ENCODE measurements at places on chromosomes 6 and 20.

DNA sequence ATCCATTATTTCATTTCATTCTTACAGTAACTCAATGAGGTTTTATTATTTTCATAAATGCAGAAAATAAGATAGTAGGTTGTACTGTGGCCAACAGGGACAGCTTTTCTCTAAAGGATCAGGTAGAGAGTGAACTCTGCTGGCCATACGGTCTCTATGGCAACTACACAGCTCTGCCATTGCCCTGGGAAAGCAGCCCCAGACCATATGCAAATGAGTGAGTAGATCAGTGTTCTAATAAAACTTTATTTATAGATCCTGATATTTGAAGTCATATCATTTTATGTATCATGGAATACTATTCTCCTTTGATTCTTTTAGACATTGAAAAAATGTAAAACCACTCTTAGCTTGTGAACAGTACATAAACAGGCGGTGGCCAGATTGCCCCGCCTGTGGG, 192.5 kb upstream of the RREB1 start:
- no peaks in the 10 kb centered on the region for H3K36me3 ChIP-seq
- no peak overlapping the region for H3K4me3 ChIP-seq
- H3K4me1 ChIP-seq = peaks cover 23% of the 10 kb centered on the region
- DNase-seq = no peak

GRCh38 chr6:39313526-39314272, 520 bp downstream of the KCNK17 start:
- H3K4me3 ChIP-seq = peak overlapping the region; percentile 12
- no peak overlapping the region for H3K27ac ChIP-seq
- peaks cover 42% of the 10 kb centered on the region for H3K27me3 ChIP-seq
- H3K4me1 ChIP-seq = no peaks in the 10 kb centered on the region
- no peaks in the 10 kb centered on the region for H3K36me3 ChIP-seq
- DNase-seq = no peak

GRCh38 chr6:33962246-33963027, 158.6 kb upstream of the MLN start:
- no peak overlapping the region for H3K27ac ChIP-seq
- no peak for DNase-seq
- no peaks in the 10 kb centered on the region for H3K36me3 ChIP-seq

- H3K27me3 ChIP-seq = no peaks in the 10 kb centered on the region
- H3K4me1 ChIP-seq = peaks cover 57% of the 10 kb centered on the region
- H3K36me3 ChIP-seq = peaks cover 42% of the 10 kb centered on the region
- peak overlapping the region; percentile 93 for H3K27ac ChIP-seq
- H3K4me3 ChIP-seq = peak overlapping the region; percentile 74
Measured at GRCh38 chr6:111844921-111845320, 28.3 kb downstream of the FYN start.

DNA sequence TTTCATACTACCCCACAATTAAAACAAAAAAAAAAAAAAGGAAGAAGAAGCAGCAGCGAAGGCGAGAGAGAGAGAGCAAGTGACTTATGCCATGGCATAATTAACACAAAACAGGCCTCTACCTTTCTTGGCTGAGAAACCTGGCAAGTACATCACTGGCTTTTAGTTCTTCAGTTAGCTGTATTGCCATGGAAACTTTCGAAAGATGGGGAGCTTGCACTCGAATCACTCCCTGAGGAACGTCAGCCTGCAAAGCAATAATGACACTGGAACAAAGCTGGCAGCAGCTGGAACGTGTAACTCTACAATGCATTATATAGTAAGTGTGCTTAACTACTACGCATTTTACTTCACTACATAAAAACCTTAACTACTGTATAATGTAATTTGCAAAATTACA, 126.1 kb downstream of the ARHGAP18 start:
- DNase-seq = no peak
- no peaks in the 10 kb centered on the region for H3K4me1 ChIP-seq
- H3K27ac ChIP-seq = no peak overlapping the region
- H3K4me3 ChIP-seq = no peak overlapping the region
- H3K36me3 ChIP-seq = peaks cover 6% of the 10 kb centered on the region

DNA sequence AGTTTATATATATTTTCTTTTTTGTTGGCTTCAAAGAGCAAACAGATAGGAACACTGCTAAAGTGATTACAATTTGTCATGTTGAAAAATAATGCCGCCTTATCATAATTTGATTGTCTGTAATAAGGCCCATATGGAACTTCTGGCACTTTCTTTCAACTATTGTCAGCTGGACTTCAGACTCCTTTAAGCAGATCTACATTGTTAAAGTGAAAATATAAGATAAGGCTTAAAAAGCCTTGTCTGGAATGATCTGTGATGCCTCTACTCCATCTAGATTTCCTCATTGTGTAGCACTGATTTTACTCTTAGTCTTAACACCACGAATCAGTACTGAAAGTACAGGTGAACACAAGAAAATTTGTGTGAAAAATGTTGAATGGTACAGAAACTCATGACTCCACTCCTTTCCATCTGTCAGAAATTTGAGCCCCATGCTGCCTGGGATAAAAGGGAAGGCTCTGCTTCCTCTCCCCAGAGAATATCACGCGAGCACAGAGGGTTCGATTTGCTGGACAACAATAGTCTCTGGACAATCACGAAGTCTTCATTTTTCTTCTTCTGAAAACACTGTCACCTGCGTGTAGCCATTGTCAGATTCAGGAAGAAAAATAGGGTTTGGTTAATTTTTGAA, 56.0 kb downstream of the BCAS1 start:
- H3K36me3 ChIP-seq = no peaks in the 10 kb centered on the region
- H3K4me1 ChIP-seq = peaks cover 7% of the 10 kb centered on the region
- no peak overlapping the region for H3K27ac ChIP-seq
- peaks cover 17% of the 10 kb centered on the region for H3K27me3 ChIP-seq
- H3K4me3 ChIP-seq = no peak overlapping the region
- DNase-seq = no peak

GRCh38 chr6:21508753-21509152, 84.8 kb upstream of the SOX4 start:
- no peak overlapping the region for H3K4me3 ChIP-seq
- H3K27me3 ChIP-seq = no peaks in the 10 kb centered on the region
- H3K27ac ChIP-seq = no peak overlapping the region
- H3K36me3 ChIP-seq = no peaks in the 10 kb centered on the region

GRCh38 chr6:71351190-71351589, 62.6 kb downstream of the OGFRL1 start:
- H3K36me3 ChIP-seq = no peaks in the 10 kb centered on the region
- no peak overlapping the region for H3K4me3 ChIP-seq
- H3K4me1 ChIP-seq = no peaks in the 10 kb centered on the region
- no peak for DNase-seq
- H3K27me3 ChIP-seq = peaks cover 4% of the 10 kb centered on the region

- H3K27ac ChIP-seq = no peak overlapping the region
- H3K4me3 ChIP-seq = no peak overlapping the region
- H3K36me3 ChIP-seq = no peaks in the 10 kb centered on the region
- DNase-seq = no peak
Measured at GRCh38 chr20:64245746-64246595, 9.6 kb upstream of the PCMTD2 start.

DNA sequence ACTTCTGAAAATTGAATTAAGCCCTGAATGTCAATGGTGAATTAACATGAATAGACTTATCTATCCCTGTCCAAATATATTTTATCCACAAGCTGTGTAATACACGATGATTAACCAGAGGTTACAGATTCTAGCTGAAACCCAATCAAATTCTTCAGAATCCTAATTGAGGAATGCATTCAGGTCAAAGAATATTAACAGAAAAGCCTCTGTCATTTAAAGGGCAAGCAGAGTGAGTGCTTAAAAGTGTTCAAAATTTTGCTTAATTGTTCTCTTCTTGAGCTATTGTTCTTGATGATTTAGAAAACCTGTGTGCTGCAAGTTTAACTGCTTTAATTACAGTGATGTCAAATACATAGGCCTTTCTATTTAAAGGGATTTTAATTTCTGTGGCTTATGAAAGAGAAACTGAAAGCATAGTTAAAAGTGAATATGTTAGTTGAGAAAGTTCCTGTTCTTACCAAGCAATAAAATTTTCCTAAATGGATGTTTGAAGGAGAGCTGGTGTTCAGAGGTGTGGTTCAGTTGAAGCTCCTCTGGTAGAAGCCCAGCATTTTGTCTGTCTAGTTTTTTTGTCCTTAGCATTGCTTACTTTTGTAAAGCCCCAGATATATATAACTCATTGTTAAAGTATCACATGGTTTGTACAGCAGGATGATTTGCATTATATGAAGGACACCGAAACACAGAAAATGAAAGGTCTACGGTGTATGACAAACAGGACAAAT, 466.3 kb upstream of the PLCB4 start:
- peak overlapping the region; percentile 66 for H3K27ac ChIP-seq
- peak overlapping the region; percentile 64 for H3K4me3 ChIP-seq
- no peak for DNase-seq
- H3K4me1 ChIP-seq = peaks cover 9% of the 10 kb centered on the region
- H3K36me3 ChIP-seq = no peaks in the 10 kb centered on the region

DNA sequence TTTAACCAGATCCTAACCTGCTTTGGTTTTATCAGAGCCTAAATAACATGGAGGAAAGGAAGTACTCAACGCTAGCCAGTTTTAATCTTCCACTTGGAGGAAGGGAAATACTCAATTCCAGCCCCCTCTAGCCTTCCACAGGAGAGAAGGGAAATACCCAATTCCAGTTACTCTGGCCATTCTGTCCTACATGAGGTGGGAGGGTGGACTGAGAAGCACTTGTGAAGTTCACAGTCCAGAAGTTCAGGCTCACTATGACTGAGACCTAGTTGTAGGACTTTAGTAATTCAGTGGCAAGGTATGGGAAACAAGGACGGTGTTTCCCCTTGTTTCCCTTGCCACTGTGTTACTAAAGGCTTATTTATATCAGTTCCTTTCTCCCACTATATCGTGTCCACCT, 672.0 kb downstream of the RFPL4B start:
- H3K4me1 ChIP-seq = no peaks in the 10 kb centered on the region
- no peaks in the 10 kb centered on the region for H3K36me3 ChIP-seq
- H3K27ac ChIP-seq = no peak overlapping the region

DNA sequence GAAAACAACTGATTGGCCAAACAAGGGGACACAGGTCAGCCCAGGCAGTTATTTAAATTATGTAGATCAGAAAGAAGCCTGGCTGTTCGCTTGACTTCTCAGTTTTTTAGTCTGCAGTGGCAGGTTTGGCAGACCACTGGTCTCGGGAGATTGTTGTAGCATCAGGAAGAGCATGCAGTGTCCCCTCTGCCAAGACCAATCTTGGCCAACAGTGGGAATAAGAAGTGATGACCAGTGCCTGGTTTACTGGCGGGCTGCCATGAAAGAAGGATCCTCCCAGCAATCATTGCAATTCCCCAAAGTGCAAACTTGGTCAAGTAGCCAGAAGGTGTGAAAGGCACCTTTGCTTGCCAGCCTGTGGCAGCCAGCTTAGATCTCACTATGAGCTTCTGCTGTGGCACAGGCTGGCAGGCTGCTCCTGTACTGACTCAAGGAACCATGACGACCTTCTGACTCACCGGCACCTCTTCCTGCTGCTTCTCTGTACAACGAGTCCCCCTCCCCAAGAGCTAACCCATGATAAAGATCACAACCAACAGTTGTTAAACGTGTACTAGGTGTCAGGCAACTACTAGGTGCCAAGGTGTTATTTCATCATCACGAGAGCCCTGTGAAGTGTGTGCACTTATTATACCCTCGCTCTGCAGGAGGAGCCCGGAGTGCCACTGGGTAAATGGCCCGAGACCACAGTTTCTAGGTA, 76.8 kb upstream of the DUSP22 start:
- peak; percentile 72 for DNase-seq
- no peak overlapping the region for H3K4me3 ChIP-seq
- H3K27me3 ChIP-seq = peaks cover 6% of the 10 kb centered on the region

- H3K27me3 ChIP-seq = no peaks in the 10 kb centered on the region
- H3K4me3 ChIP-seq = no peak overlapping the region
- no peaks in the 10 kb centered on the region for H3K36me3 ChIP-seq
- H3K27ac ChIP-seq = no peak overlapping the region
Measured at GRCh38 chr6:128479991-128480390, 40.4 kb downstream of the PTPRK start.

- H3K4me3 ChIP-seq = no peak overlapping the region
- H3K36me3 ChIP-seq = no peaks in the 10 kb centered on the region
- DNase-seq = no peak
- H3K4me1 ChIP-seq = no peaks in the 10 kb centered on the region
- no peaks in the 10 kb centered on the region for H3K27me3 ChIP-seq
Measured at GRCh38 chr6:69456086-69456485, 340.7 kb downstream of the LMBRD1 start.

DNA sequence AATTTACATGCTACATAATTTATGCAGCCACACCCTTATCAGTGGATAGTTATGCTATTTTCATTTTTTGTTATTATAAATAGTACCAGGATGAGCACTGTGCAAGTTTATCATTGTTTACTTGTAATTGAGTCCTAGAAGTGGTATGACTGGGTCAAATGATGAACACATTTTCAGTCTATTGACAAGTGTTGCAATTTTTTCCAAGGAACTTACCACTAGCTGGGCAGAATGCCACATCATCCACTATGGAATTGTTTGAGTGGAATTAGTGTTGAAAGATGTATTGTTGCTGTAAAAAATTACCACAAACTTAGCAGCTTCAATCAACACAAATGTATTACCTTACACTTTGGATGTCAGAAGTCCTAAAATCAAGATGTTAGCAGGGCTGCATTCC, 38.1 kb upstream of the OPN5 start:
- H3K27me3 ChIP-seq = no peaks in the 10 kb centered on the region
- H3K36me3 ChIP-seq = no peaks in the 10 kb centered on the region
- H3K27ac ChIP-seq = no peak overlapping the region
- peaks cover 3% of the 10 kb centered on the region for H3K4me1 ChIP-seq

DNA sequence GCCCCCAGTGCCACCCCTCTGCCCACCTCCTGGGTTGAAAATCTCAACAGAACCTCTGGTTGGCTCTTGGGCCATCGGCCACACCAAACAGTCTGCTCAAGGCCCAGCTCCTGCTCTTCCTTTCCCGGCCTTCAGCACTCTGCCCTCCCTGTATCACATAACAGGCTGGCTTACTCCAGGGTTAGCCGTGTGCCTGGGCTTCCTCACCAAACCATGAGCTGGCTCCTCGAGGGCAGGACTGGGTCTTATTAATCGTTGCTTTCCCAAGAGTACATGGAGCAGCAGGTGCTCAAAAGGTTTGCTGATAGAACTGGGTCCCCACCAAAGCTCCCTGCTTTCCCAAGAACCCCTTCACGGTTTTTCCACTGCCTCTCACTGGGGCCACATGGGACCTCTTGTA, 12.7 kb upstream of the FAM83C start:
- peak overlapping the region; percentile 92 for H3K27ac ChIP-seq
- DNase-seq = no peak
- H3K4me3 ChIP-seq = no peak overlapping the region
- peaks cover 4% of the 10 kb centered on the region for H3K36me3 ChIP-seq
- H3K27me3 ChIP-seq = no peaks in the 10 kb centered on the region
- H3K4me1 ChIP-seq = peaks cover 41% of the 10 kb centered on the region

- H3K4me1 ChIP-seq = no peaks in the 10 kb centered on the region
- H3K36me3 ChIP-seq = no peaks in the 10 kb centered on the region
- H3K27me3 ChIP-seq = no peaks in the 10 kb centered on the region
- DNase-seq = no peak
Measured at GRCh38 chr6:71134929-71135642, 153.5 kb upstream of the OGFRL1 start.

- H3K36me3 ChIP-seq = peaks cover 2% of the 10 kb centered on the region
- DNase-seq = no peak
- no peak overlapping the region for H3K4me3 ChIP-seq
- peaks cover 3% of the 10 kb centered on the region for H3K4me1 ChIP-seq
- H3K27me3 ChIP-seq = no peaks in the 10 kb centered on the region
- H3K27ac ChIP-seq = no peak overlapping the region
Measured at GRCh38 chr20:16551607-16552006, 21.6 kb downstream of the KIF16B start.

All from activated CD4-positive, alpha-beta T cell treated with anti-CD3 and anti-CD28 coated beads, Interleukin-2, amount 10 ng/mL, durations not matched to agents 24 days and 14 days (primary cell).